ENCODE measurements at places on chromosomes 3 and 15. TPM values are rescaled to one million over a fixed set of nuclear protein-coding genes. Genes with fewer than 3 reads are reported as not detected.

- no peaks in the 10 kb centered on the region for H3K27me3 ChIP-seq
- DNase-seq, result no peak
- H3K4me1 ChIP-seq, result no peaks in the 10 kb centered on the region
- no peaks in the 10 kb centered on the region for H3K36me3 ChIP-seq
Observed at GRCh38 chr3:10437272-10437994, 68.0 kb downstream of the ATP2B2 start.

Gene CASR
- not detected for total RNA-seq

DNA sequence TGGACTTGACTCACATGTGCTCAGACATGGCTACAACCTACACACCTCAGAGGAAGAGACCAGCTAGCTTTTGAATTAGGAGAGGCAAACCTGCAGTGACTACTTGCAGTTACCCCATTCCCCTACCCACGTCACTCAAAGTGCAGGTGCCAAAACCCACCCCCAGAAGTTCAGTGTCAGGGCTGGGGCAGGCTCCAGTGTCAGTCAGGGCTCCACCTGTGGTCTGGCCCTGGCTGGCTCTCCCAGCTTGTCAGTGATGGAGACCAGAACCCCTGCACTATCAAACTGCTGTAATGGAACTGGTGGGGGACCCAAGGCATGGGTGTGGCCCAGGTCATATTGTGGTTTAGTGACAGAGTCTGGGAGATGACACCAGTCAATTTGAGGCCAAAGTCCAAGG, 32.6 kb upstream of the SLC41A3 start:
- H3K27ac ChIP-seq, result no peak overlapping the region
- peaks cover 5% of the 10 kb centered on the region for H3K4me1 ChIP-seq
- no peaks in the 10 kb centered on the region for H3K27me3 ChIP-seq
- H3K4me3 ChIP-seq, result no peak overlapping the region
- H3K36me3 ChIP-seq, result peaks cover 3% of the 10 kb centered on the region
- DNase-seq, result no peak

Gene STAB1
- 0.16 TPM for total RNA-seq

Gene CCDC191
- total RNA-seq, result 5.4 TPM

Gene NDN
- total RNA-seq, result 97.3 TPM

GRCh38 chr3:28840976-28841376, 439.9 kb upstream of the RBMS3 start:
- no peaks in the 10 kb centered on the region for H3K36me3 ChIP-seq

DNA sequence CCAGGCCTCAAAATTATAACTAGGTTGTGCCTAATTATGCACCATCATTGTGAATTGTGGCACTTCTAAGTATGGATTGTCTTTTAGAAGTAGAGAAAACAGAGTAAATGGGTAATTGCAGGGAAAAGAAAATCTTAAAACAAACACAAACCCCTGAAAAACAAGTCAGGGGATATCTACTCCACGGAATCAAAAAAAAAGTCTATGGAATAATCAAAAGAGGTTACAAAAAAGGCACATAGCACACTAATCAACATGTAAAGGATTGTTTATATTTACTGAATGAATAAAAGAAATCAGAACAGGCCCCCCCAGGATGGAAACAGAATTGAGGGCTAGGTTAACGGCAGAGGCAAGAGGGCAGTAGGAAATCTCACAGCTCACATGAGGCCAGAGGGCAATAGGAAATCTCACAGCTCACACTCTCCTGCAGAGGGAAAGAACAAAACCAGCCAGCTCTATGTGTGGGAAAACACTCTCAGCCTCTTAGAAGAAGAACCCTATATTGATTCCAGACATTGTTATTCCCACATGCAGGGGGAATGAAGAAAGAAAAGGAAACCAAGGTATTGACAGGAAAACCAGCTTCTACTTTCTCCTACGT, 72.7 kb upstream of the FNDC3B start:
- no peaks in the 10 kb centered on the region for H3K27me3 ChIP-seq
- no peak for DNase-seq
- peaks cover 41% of the 10 kb centered on the region for H3K4me1 ChIP-seq
- H3K4me3 ChIP-seq, result no peak overlapping the region
- peak overlapping the region; percentile 24 for H3K27ac ChIP-seq
- no peaks in the 10 kb centered on the region for H3K36me3 ChIP-seq

Gene GLDN
- 1.7 TPM for total RNA-seq

DNA sequence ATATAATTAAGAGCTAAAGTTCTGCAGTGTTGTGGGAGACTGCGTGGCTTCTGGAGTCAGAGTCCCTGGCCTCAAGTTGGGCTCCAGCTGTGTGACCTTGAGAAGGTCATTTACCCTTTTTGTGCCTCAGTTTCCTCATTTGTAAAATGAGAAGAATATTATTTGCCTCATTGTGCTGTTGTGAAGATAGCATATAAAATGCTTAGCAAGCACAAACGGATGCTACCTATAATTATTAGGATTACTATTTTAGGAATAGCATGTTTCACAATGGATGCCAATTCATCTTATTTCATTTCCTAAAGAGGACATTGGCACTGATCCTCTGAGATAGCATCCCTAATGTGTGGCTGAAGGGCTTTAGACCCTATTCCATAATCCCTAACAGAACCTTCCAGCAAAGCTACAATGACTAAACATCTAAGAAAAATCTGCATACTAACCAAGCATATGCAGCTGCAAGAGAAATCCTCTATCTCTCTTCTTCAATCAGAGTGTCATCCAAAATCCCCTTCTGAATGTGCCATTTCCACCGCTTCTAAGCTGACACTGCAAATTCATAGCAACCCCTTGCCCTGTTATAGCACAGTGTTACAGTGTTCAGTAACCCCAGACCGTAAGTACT, 148.3 kb downstream of the RBMS3 start:
- no peak overlapping the region for H3K27ac ChIP-seq
- H3K4me1 ChIP-seq, result peaks cover 30% of the 10 kb centered on the region
- no peak for DNase-seq

DNA sequence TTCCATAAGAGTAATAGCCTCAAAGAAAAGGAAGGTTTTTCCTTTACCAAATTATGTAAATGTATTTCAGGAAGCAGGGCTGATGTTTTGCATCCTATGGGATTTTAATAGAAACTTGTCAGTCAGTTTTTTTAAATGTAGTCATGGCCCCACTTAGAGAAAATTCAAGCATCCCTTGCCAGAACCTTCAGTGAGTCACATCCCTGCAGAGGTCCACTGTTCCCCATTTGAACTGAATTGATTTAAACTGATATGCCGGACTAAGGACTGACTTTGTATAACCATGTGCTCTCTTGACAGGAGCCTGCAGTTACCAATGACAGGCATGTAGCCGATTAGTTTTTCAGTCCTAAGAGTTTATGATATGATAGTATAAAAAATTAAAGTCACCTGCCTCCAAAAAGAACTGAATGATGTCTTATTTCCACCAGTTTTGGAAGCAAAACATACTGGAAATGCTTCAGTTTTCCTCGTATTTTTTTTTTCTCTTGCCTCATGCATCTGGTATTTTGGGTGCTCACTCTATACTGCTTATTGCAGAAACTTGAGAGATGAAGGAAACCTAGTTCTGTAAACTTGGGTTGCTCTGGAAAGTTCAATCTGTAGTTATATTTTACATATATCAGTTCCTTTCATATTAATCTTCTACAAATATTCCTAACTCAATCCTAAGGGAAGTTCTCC, 30.7 kb downstream of the LRTM1 start:
- no peaks in the 10 kb centered on the region for H3K27me3 ChIP-seq
- no peak for DNase-seq
- peaks cover 28% of the 10 kb centered on the region for H3K4me1 ChIP-seq
- no peak overlapping the region for H3K4me3 ChIP-seq

- peaks cover 3% of the 10 kb centered on the region for H3K4me1 ChIP-seq
- DNase-seq, result peak; percentile 60
- H3K4me3 ChIP-seq, result no peak overlapping the region
- H3K27me3 ChIP-seq, result peaks cover 19% of the 10 kb centered on the region
- no peaks in the 10 kb centered on the region for H3K36me3 ChIP-seq
Observed at GRCh38 chr15:38699633-38700230, 135.1 kb upstream of the RASGRP1 start.

DNA sequence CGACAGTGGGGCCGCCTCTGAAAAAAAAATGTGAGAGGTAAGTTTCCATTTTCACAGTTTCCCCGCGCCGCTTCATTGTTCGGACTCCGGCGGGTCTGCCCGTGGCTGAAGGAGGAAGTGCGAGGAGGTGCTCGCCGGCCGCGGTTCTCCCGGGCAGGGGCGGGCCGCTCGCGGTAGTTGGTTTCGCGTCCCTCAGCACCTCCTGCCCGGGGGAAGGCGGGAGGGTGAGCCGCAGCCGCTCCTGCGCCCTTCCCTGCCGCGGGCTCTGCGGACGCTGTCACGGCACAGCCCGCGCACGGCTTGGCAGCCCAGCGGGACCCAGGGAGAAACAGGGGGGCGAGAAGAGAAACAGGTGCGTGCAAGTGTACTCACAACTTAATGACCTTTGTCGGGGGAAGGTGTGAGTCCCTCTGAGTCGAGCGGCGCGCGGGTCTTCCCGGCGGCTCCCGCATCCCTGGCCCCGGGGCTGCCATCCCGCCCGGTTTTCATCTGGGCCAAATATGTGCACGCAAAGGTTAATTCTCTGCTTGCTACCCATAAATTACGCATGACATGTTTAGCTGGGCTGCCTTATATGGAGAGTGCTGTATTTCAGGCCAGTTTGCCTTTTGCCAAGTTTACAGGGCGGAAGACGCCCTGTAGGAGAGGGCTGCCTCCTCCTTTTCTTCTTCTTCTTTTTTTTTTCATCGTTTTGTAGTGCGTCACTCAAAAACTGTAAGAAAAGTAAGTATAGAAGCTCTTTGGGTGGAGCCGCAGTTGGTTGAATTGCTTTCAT, 514 bp downstream of the MBNL1 start:
- no peaks in the 10 kb centered on the region for H3K27me3 ChIP-seq
- H3K36me3 ChIP-seq, result no peaks in the 10 kb centered on the region
- peaks cover 49% of the 10 kb centered on the region for H3K4me1 ChIP-seq
- H3K27ac ChIP-seq, result peak overlapping the region; percentile 95

DNA sequence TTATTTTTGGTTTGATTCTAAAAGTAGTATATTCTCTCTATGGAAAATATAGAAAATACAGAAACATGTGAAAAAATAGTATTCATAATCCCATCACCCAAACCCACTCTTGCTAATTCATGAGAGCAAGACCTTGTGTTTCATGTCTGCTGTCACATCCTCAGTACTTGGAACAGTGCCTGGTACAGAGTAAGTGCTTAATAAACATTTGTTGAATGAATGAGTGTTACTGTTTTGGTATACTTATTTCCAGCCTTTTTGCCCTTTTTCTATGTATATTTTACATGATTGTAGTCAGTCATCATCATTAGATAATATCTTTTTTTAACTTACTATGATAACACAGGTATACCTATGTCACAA, 59.3 kb downstream of the IL16 start:
- peaks cover 19% of the 10 kb centered on the region for H3K4me1 ChIP-seq
- H3K4me3 ChIP-seq, result no peak overlapping the region
- peaks cover 3% of the 10 kb centered on the region for H3K27me3 ChIP-seq
- H3K27ac ChIP-seq, result no peak overlapping the region

- H3K27ac ChIP-seq, result peak overlapping the region; percentile 24
- H3K36me3 ChIP-seq, result no peaks in the 10 kb centered on the region
Observed at GRCh38 chr3:59245859-59246501, 196.2 kb upstream of the CFAP20DC start.

All from neural crest cell (in vitro differentiated cells).